ENCODE measurements at places on chromosomes 2 and 18.

- no peak for DNase-seq
These were observed 29.3 kb downstream of the FHOD3 start for GRCh38 chr18:36326771-36327170.

- no peak for DNase-seq
These were observed 96.7 kb downstream of the PMAIP1 start for GRCh38 chr18:59996370-59996966.

DNA sequence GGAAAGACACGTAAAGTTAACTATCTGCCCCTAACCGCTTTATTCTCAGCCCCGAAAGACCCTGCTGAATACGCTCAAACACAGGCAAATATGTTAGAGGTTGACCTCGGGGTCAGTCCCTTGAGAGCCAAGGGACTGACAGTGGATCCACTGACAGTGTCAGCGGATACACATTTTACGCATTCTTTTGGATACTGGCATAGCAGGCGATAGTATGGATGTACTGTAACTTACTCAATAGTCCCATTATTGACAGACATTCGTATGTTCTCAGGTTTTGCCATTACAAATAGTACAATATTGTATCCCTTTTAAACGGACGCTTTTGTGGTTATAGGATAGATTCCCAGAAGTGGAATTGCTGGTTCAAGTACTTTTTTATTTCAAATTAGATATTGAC is 13.4 kb downstream of the ATP6V1B1 start:
- DNase-seq: no peak

DNA sequence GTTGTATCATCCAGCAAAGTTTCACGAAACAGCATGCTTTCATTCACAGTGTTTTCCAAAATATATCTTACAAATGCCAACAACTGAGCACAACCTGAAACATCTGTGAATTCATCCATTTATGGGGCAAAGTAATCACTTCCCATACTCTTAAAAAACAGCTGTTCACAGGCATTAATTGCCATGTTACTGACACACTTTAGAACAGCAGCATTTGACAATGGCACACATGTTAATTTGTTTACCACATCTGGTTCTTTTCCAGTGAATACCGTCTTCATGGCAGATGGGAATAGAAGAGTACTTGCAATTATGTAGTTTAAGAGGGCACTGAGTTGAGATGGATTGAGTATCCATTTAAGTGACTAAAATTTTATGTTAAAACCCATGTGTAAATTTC is 347.4 kb upstream of the LRP1B start:
- DNase-seq: no peak

DNA sequence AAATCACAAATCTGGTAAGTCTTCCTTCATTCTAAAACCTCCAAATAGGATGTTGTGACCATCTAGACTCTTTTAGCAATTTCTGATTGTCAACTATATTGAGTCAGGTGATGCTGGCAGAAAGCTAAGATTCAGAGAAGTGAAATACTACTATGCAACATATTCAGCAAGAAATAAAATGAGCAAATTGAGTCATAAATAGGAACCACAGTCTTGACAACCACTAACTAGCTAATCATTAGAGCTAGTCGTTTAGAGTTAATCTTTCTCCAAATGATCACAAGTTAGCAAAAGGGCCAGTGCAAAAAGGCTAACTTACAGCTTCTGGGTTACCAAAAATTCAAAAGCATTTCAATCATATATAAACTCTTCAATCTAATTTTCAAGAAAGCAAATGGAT is 54.5 kb downstream of the ROCK1 start:
- DNase-seq: no peak

GRCh38 chr18:76992226-76993084 is 140.1 kb downstream of the MBP start:
- no peak for DNase-seq

DNA sequence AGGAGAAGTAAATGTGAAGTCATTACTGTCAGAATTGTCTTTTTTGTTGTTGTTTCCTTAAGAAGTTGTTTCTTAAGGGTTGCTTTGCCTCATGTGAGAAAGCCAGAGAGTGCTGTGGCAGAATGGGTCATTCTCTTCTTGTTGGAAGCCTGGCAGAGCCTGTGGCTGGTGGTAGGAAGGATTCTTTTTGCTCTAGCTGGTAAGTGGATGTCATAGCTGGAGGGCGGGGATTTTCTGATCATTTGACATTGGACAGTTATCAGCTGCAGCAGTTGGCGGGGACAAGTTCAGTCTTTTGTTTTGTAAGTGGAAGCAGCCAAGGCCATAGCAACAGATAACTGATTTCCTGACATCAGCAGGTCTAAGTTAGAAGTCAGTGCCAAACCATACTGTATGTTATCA is 5.5 kb upstream of the RMDN2 start:
- DNase-seq: peak; percentile 14

- DNase-seq: no peak
These were observed 69.2 kb upstream of the EPHA4 start for GRCh38 chr2:221641181-221641871.

DNA sequence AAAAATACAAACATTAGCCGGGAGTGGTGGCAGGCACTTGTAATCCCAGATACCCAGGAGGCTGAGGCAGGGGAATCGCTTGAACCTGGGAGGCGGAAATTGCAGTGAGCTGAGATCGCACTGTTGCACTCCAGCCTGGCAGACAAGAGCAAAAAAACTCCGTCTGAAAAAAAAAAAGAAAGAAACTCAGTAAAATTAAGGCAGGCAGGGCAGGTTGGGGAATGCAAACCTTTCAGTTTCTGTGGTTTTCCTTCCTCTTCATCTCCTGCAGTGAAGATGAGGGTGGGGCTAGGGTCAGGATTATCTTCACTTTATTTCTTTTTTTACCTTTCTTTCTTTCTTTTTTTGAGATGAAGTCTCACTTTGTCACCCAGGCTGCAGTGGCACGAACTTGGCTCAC is 43.2 kb upstream of the PSME4 start:
- DNase-seq: no peak

GRCh38 chr2:120791243-120791961 is 55.7 kb downstream of the GLI2 start:
- no peak for DNase-seq

DNA sequence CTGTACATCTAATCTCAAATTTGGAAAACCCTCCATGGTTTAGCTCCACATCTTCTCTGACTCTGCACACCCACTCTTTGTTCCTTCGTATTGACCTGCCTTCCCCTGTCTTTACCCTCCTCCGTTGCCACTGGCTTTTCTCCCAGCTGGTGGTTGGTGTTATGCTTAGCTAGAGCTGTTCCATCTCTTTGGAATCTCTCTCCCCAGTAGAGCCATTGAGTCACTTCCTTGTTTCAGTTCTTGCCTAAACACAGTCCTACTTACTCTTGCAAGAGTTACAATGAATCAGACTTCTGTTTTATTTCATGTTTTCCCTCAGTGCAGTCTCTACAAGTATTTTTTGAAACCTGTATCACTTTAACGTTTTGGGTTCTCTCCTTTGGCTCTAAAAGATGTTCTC is 263.9 kb downstream of the LTBP1 start:
- no peak for DNase-seq

- no peak for DNase-seq
These were observed 839.4 kb upstream of the VRK2 start for GRCh38 chr2:57207191-57207590.

GRCh38 chr2:237867465-237867864 is 8.0 kb downstream of the RAMP1 start:
- no peak for DNase-seq

DNA sequence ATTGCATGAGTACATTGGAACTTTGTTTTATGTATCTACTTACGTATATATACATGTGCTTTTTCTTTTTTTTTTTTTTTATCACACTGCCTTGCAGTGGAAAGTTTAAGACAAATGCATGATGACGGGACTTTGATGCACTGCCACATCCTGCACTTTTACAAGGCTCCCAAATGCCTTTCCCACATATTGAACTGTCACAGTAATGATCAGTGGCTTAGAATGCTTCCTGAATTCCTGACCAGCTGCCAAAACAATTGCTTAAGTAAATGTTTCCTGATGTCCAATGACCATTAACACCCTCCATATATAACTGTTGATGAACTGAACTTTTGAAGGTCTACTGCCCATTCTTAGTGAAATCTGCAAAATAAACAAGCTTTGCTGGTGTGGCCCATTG is 60.2 kb downstream of the LYPD6B start:
- no peak for DNase-seq

- DNase-seq: no peak
These were observed 21.7 kb upstream of the NRP2 start for GRCh38 chr2:205660521-205661124.

- DNase-seq: no peak
These were observed 41.3 kb downstream of the RTP5 start for GRCh38 chr2:241910604-241911520.

DNA sequence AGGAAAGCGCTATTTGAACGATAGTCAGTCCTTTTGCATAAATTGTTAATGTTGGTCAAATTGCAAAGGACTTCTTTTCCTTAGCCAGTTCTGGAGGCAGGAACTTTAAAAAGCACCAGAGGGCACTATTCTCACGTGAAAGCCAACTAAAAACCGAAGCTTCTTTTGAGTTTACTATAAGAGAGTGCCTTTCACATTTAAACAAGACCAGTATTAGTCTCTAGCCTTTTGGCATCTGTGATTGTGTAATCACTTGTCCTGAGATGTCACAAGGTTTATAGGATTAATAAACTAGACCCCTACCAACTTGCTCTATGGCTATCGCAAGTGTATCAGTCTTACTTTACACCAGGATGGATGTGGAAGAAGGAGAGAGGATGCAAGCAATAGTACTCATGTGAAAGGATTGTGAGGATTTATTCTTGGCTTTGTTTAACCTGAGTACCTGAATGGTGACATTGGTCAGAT is 14.4 kb upstream of the STAT4 start:
- DNase-seq: no peak

GRCh38 chr18:78246050-78246449 is 733.6 kb upstream of the SALL3 start:
- no peak for DNase-seq

DNA sequence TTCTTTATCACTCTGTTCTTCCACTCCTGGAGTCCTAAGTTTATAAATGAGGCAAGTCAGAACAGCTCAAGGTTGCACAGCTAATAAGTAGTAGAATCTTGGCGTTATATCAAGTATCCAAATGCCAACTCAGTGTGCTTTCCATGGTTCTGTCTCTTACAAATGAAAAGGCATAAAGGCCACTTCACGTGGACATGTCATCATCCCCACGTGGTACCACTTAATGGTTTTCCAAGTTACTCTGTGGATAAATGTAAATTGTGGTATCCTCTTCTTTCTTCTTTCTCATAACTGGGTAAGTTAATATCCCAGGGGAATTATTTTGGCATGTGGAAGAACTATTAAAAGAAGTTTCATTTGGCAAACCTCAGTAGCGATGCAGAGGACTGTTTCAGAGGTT is 131.5 kb upstream of the L3MBTL4 start:
- no peak for DNase-seq

GRCh38 chr2:40470822-40471813 is 19.2 kb upstream of the SLC8A1 start:
- no peak for DNase-seq

- no peak for DNase-seq
These were observed 271.6 kb upstream of the SESTD1 start for GRCh38 chr2:179536185-179536584.

- DNase-seq: peak; percentile 14
These were observed 122.1 kb downstream of the TMEM247 start for GRCh38 chr2:46601328-46601963.

- DNase-seq: no peak
These were observed 9.4 kb upstream of the ADD2 start for GRCh38 chr2:70777450-70777849.

DNA sequence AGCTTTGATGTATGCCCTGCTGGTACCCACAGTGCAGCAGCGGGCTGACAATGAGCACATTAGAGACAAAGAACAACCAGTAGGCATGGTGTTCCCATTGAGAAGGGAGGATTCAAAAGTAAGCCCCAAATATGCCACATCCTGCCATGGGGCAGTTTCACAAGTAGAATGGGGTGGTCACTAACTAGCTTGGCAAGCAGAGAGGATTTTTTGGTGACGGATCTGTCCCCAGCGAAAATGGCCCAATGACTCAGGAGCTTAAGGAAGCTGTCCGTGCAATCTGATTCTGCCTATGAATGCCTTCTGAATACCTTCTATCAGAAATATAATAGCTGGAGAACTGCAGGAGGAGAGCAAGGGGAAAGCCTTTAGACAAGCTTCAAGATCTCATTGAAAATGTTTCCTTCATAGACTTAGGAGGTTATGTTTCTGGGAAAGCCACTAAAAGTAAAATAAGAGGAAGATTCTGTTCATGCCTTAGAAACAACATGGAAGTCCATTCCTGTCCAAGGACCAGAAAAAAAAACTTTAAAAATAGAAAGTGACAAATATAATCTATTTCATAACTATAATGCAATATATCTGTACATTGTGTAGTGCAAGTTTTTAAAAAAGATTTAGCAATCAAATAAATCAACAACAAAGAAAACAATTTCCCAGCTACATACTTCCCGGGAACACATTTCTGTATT is 117.5 kb upstream of the SLC14A2 start:
- no peak for DNase-seq

DNA sequence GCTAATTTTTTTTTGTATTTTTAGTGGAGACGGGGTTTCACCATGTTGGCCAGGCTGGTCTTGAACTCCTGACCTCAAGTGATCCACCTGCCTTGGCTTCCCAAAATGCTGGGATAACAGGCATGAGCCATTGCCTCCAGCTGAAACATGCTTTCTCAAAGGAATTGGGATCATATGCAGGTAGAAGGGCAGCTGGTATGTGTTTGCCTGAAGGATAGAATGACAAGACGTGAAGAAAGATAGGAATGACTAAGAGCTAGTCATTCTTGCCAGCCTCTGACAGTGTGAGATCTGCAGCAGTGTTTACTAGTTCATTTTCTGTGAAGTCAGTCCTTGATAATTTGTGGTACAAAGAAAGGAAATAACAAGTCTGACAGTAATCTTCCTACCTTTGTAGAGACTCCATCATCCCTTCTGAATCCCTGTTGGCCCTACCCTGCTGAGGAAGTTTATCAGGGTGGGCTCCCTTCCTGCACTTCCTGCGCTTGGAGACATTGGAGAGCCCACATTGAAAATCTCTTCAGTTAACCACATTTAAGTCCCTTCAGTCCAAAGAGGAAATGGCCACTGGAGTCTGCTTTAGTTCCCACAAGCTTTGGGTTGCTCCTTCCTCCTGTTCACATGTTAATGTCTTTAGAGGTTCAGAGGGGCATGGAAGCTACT is 14.7 kb downstream of the CFLAR start:
- peak; percentile 80 for DNase-seq

DNA sequence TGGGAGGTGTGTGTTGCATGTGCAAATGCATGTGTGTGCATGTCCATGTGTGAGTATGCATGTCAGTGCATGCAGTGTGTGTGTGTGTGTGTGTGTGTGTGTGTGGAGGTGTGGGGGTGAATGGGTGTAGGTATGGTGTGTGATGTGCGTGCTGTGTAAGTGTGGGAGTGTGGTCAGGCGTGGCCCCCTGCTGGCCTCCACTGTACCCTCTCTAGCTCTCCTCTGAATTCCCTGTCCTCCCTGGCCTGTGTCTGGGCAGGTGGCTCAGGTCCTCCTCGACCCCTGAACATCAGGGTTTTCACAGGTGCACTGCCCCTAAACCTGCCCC is 230.2 kb downstream of the CELF4 start:
- no peak for DNase-seq

GRCh38 chr2:236942554-236942953 is 143.1 kb upstream of the COPS8 start:
- no peak for DNase-seq

- no peak for DNase-seq
These were observed 106.1 kb upstream of the ALKAL2 start for GRCh38 chr2:393711-394696.

Measured in hematopoietic multipotent progenitor cell treated with erythropoietin and hydrocortisone succinate and interleukin-3 and kit ligand, for 17 days (in vitro differentiated cells).